ENCODE measurements at places on chromosomes 12 and 14.

DNA sequence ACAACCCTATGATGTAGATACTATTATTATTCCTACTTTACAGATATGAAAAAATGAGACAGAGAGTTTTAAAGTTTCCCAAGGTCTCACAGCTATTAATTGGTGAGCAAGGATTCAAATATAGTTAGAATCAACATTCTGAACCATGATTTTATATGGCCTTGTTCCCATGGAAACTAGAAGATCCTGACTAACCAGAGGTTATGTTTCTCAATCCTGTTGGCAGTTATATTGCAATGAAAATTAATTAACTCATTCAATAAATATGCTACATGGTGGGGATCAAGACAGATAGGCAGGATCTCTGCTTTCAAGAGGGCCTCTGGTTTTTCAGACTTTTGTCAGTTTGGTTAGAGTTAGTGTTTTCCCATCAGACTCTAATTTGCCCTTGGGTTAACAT is 9.3 kb upstream of the FUT8 start:
- no peaks in the 10 kb centered on the region for H3K27me3 ChIP-seq
- no peaks in the 10 kb centered on the region for H3K4me1 ChIP-seq
- H3K4me3 ChIP-seq = no peak overlapping the region
- H3K36me3 ChIP-seq = peaks cover 1% of the 10 kb centered on the region
- DNase-seq = no peak
- no peak overlapping the region for H3K27ac ChIP-seq

DNA sequence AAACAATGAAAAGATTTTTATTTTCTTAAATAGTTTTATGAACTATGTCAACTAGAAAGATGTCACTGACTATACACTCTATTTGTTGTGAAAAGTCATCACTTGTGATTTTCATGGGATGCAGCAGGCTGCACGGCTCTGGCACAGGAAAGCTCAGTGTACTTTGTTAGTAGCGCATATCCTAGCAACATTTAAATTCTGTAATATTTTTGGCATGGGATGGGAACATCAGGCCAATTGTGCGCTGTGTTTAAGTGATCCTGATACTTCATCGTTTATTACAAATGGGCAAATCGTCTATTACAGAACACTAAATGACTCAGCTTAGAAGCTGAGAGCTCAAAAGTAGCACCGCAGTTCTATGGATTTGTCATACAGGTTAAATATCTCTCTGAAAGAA is 60.7 kb upstream of the SAV1 start:
- no peak for DNase-seq
- H3K36me3 ChIP-seq = peaks cover 34% of the 10 kb centered on the region
- no peak overlapping the region for H3K27ac ChIP-seq
- H3K4me3 ChIP-seq = no peak overlapping the region

DNA sequence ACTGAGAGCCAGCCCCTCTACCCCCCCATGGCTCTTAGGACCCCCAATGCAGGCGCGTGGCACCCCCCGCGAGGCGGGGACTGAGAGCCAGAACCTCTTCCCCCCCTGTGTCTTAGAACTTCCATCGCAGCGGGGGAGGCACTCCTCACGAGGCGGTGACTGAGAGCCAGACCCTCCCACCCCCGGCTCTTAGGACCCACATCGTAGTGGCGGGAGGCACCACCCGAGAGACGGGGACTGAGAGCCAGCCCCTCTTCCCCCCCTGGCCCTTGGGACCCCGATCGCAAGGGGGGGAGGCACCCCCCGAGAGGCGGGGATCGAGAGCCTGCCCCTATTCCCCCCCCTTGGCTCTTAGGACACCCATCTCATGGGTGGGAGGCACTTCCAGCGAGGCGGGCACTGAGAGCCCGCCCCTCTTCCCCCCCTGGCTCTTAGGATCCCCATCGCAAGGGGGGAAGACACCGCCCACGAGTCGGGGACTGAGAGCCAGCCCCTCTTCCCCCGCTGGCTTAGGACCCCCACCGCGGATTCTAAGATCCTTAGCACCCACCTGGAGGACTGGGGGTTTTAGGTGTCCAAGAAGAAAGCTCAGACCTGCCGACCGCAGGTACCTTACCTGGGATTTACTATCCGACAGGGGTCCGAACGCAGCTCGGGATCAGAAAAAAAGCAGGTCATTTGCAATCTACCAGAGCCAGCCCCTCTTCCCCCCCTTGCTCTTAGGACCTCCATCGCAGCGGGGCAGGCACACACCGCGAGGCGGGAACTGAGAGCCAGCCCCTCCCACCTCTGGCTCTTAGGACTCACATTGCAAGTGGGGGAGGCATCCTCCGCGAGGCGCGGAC is 44.9 kb downstream of the DDX11 start:
- H3K27ac ChIP-seq = no peak overlapping the region
- peak overlapping the region; percentile 83 for H3K4me3 ChIP-seq
- H3K4me1 ChIP-seq = no peaks in the 10 kb centered on the region
- peaks cover 24% of the 10 kb centered on the region for H3K27me3 ChIP-seq
- no peaks in the 10 kb centered on the region for H3K36me3 ChIP-seq

- H3K27ac ChIP-seq = no peak overlapping the region
- H3K4me1 ChIP-seq = no peaks in the 10 kb centered on the region
- H3K36me3 ChIP-seq = no peaks in the 10 kb centered on the region
- DNase-seq = no peak
- H3K27me3 ChIP-seq = no peaks in the 10 kb centered on the region
Measured at GRCh38 chr14:67468378-67468730, 20.2 kb downstream of the TMEM229B start.

- DNase-seq = no peak
- H3K27ac ChIP-seq = no peak overlapping the region
- H3K4me1 ChIP-seq = no peaks in the 10 kb centered on the region
- H3K4me3 ChIP-seq = no peak overlapping the region
- no peaks in the 10 kb centered on the region for H3K27me3 ChIP-seq
- no peaks in the 10 kb centered on the region for H3K36me3 ChIP-seq
Measured at GRCh38 chr12:100858656-100859055, 64.1 kb downstream of the ANO4 start.

- peak overlapping the region; percentile 99 for H3K4me3 ChIP-seq
- no peak for DNase-seq
- H3K27ac ChIP-seq = no peak overlapping the region
- peaks cover 8% of the 10 kb centered on the region for H3K36me3 ChIP-seq
- peaks cover 5% of the 10 kb centered on the region for H3K4me1 ChIP-seq
Measured at GRCh38 chr14:49769581-49770211, 1.7 kb downstream of the KLHDC2 start.

- no peak overlapping the region for H3K4me3 ChIP-seq
- H3K36me3 ChIP-seq = no peaks in the 10 kb centered on the region
- H3K4me1 ChIP-seq = no peaks in the 10 kb centered on the region
- H3K27me3 ChIP-seq = no peaks in the 10 kb centered on the region
Measured at GRCh38 chr14:33068626-33069025, 129.9 kb downstream of the NPAS3 start.

DNA sequence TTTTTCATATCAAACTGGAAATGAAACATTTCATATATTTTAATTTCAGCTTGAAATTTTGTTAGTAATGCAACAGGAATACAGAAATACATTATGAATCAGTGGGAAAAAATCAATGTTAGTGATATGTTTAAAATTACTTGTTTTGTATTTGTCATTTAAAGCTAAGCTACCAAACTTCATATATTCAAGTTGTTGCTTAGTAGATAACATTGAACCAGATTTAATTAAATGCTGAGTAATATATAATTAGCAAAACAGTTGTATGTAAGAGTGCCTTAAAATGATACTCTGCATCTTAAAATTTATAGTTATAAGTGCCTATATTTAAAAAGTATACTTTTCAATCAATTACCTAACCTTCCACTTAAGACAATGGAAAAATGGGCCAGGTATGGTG is 5.0 kb downstream of the CHURC1 start:
- no peaks in the 10 kb centered on the region for H3K27me3 ChIP-seq
- H3K4me3 ChIP-seq = no peak overlapping the region
- DNase-seq = no peak

DNA sequence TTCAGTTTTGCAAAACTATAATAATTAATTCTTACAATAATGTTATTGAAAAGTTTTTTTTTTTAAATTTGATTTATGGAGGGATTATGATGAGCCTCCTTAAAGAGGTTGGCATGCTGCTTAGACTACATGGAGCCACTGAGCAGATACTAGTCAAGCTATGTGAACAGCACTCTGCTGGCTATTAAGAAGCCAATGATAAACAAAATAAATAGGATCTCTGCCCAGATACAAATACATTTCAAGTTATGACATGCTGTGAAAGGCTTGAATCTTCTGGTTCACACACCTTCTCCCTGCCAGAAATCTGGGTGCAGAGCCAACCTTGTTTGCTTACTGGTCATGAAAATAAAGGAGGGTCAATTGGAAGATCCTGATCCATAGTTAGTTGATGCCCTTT is 107.4 kb upstream of the NAV3 start:
- no peaks in the 10 kb centered on the region for H3K36me3 ChIP-seq
- H3K4me3 ChIP-seq = no peak overlapping the region
- H3K27ac ChIP-seq = no peak overlapping the region
- no peak for DNase-seq
- no peaks in the 10 kb centered on the region for H3K27me3 ChIP-seq

GRCh38 chr14:59103396-59103795 is 85.1 kb upstream of the DAAM1 start:
- no peaks in the 10 kb centered on the region for H3K4me1 ChIP-seq
- H3K36me3 ChIP-seq = no peaks in the 10 kb centered on the region
- H3K27me3 ChIP-seq = no peaks in the 10 kb centered on the region
- DNase-seq = no peak
- H3K4me3 ChIP-seq = no peak overlapping the region
- no peak overlapping the region for H3K27ac ChIP-seq

GRCh38 chr12:121240484-121241101 is 30.7 kb downstream of the P2RX4 start:
- DNase-seq = peak; percentile 69
- H3K27me3 ChIP-seq = no peaks in the 10 kb centered on the region
- peaks cover 16% of the 10 kb centered on the region for H3K36me3 ChIP-seq
- H3K4me3 ChIP-seq = 0 out of 3 replicates have a peak overlapping the region, but pooled peaks have one; percentile 42

DNA sequence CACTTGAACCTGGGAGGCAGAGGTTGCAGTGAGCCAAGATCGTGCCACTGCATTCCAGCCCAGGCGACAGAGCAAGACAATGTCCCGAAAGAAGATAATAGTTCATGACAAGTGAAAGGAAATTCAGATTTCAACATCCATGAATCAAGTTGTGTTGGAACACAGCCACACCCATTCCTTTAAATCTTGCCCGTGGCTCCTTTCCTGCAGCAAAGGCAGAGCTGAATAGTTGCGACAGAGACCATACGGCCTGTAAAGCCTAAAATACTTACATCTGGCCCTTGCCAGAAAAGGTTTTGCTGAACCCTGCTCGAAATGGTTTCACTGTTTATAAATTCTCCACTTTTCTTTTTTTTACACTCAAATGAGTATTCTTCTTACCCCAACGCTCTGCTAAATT is 17.7 kb upstream of the ITPK1 start:
- H3K27me3 ChIP-seq = no peaks in the 10 kb centered on the region
- DNase-seq = no peak
- H3K36me3 ChIP-seq = no peaks in the 10 kb centered on the region
- H3K4me3 ChIP-seq = no peak overlapping the region
- H3K27ac ChIP-seq = no peak overlapping the region
- H3K4me1 ChIP-seq = no peaks in the 10 kb centered on the region

DNA sequence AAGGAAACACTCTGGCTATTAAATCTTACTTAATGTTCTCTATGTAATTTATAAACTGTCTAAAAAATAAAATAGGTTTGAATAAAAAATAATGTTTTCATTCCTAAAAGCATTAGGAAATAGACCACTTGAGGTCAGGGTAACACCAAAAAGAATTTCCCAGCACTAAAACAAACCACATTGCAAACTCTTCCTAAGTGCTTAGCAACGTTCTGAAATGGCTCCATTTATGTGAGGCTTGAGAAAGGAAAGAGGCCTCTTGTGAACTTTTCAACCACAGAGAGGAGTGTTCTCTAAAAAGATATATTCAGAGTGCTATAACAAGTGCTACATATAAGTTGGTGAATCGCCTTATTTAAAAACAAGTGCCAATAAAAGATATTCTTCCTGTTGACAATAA is 42.7 kb downstream of the ALX1 start:
- H3K4me1 ChIP-seq = no peaks in the 10 kb centered on the region
- H3K27ac ChIP-seq = no peak overlapping the region
- no peak for DNase-seq
- H3K36me3 ChIP-seq = no peaks in the 10 kb centered on the region
- no peak overlapping the region for H3K4me3 ChIP-seq

DNA sequence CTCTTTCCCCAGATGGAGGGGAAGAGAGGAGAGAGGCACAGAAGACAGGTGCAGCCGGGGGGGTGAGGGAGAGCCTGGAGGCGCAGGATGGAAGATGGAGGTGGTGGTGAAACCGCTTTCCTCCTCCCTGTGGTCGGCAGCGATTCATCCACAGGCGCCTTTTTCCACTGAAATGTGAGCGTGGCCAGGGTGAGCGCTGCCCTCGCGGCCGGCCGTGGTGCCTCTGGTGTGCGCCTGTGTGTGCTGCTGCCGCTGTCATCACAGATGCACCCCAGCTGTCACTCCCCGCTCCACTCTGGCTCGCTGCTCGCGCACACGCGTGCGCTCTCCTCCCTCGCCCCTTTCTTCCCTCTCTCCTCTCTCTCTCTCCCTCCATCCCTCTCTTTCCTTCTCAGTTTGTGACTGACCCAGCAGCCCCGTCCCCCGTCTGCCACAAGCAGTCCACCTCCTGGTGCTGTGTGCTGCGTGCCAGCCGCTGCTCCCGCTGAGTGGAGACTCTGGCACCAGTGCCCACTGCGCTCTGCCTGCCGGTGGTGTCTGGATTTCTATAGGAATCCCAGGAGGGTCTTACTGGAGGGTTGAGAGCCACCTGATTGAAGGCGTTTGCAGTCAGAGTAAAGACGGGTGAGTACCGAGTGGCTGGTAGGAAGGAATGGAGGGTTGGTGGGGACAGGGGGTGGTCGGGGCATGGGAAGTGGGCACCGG is at the start of gene LRTM2:
LRTM2 (plus strand) TSS at position 375 of the 705 bp plus-strand sequence. CDS start 7,584 bp downstream, outside the sequence.
- no peak for DNase-seq
- peaks cover 19% of the 10 kb centered on the region for H3K27me3 ChIP-seq
- H3K27ac ChIP-seq = no peak within 1 kb of the TSS
- peak within 1 kb of the TSS; percentile 83 for H3K4me3 ChIP-seq

GRCh38 chr14:55361190-55361589 is 50.4 kb downstream of the ATG14 start:
- H3K27ac ChIP-seq = no peak overlapping the region
- peaks cover 12% of the 10 kb centered on the region for H3K36me3 ChIP-seq
- DNase-seq = no peak
- H3K4me1 ChIP-seq = no peaks in the 10 kb centered on the region
- H3K4me3 ChIP-seq = no peak overlapping the region

- no peaks in the 10 kb centered on the region for H3K27me3 ChIP-seq
- no peak overlapping the region for H3K27ac ChIP-seq
- no peak overlapping the region for H3K4me3 ChIP-seq
- no peaks in the 10 kb centered on the region for H3K4me1 ChIP-seq
- DNase-seq = no peak
Measured at GRCh38 chr12:27112871-27113270, 30.5 kb upstream of the C12orf71 start.

GRCh38 chr14:101761881-101762529 is 496 bp downstream of the PPP2R5C start:
- no peaks in the 10 kb centered on the region for H3K36me3 ChIP-seq
- H3K4me1 ChIP-seq = no peaks in the 10 kb centered on the region
- H3K4me3 ChIP-seq = peak overlapping the region; percentile 95
- peaks cover 4% of the 10 kb centered on the region for H3K27me3 ChIP-seq
- DNase-seq = no peak

Data from H9 (cell line).